ENCODE measurements at places on chromosomes 13 and 19. TPM values are rescaled to one million over a fixed set of nuclear protein-coding genes. Genes with fewer than 3 reads are reported as not detected.

NXNL1 gene
- not detected for polyA plus RNA-seq

UBE2L5 gene
- polyA plus RNA-seq: 0.52 TPM

DNA sequence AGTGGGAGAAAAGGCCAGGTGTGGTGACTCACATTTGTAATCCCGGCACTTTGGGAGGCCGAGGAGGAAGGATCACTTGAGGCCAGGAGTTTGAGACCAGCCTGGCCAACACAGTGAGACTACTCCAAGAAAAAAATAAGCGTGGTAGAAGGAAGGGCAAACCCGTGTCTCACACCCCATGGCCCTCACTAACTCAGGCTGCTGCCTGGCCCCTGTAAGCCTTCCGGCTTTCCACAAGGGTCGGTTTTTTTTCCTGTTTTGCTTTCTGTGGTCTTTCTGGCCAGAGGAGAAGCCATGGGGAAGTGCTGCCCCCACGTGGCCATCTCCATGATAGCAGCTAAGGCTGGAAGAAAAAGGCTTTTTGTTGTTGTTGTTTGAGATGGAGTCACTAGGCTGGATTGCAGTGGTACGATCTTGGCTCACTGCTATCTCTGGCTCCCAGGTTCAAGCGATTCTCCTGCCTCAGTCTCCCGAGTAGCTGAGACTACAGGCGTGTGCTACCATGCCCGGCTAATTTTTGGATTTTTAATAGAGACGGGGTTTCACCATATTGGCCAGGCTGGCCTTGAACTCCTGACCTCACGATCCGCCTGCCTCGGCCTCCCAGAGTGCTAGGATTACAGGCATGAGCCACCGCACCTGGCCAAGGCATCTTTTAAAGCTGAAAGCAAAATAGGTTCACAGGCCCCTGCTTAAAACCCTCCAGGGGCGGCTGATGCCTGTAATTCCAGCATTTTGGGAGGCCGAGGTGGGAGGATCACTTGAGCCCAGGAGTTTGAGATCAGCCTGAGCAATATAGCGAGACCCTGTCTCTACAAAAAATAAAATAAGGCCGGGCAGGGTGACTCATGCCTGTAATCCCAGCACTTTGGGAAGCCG lies 7.5 kb upstream of the ARHGEF18 start:
- DNase-seq: peak; percentile 36

DNA sequence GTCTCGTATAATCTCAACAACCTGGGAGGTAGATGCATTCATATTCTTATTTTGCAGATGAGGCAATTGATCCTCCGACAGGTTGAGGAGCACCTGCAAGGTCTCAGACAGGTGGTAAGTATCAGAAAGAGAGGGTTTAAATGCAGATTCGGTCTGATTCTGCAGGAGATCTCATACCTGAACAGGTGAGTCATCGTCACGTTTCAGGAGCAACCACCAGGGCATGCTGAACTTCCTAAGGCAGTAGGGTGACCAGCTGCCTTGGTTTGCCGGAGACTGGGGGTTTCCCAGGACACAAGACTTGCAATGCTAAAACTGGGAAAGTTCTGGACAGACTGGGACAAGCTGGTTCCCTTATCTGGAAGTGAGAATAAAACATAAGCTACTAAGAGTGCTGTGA lies 68.8 kb upstream of the TSHZ3 start:
- no peak for DNase-seq

DNA sequence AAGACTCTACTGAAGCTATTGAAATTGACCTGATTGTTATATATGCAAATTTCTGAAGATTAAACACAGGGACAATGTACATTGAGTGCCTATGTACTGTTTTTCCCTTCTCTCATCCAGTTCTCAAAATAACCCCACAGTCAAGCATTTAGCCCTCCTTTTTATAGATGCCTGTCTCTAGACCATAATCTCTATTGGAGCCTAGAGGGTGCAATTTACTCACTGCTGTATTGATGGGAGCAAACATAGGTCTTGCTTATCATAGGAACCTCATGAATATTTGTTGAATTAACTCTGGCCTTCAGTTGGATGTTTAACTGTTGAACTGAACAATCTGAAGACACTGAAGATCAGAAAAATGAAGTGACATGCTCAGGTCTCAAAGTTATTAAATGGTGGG lies 183.0 kb downstream of the RFC3 start:
- no peak for DNase-seq

DNA sequence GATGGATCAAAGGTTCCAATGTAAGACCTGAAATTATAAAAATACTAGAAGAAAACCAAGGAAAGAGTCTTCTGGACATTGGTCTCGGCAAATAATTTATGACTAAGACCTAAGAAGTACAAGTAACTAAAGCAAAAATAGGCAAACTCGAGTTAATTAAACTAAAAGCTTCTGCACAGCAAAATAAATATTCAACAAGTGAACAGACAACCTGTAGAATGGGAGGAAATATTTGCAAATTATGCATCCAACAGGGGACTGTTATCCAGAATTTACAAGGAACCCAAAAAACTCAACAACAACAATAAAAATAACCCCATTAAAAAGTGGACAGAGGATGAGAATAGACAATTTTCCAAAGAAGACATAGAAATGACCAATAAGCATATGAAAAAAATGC lies 9.7 kb upstream of the SLAIN1 start:
- no peak for DNase-seq

GRCh38 chr19:54436031-54436523 lies 12.9 kb upstream of the LENG8 start:
- no peak for DNase-seq

DNA sequence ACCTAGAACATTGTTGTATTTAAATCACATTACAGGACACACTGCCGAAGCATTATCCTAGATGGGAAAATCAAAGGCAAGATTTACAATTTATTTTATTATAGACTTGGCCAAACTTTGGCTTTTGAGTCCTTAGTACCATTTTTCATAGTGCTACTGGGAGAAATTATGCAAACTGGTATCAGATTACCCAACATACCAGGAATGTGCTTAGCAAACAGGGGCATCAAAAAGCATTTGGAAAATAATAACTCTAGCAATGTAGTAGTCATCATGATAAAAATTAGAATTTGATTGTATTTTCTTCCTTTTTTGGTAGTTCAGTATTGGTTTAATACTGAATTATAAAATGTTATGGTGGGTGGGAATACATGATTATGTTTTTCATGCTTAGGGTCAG lies 34.0 kb downstream of the GPC6 start:
- no peak for DNase-seq

- DNase-seq: no peak
These were observed 16.0 kb downstream of the TM6SF2 start for GRCh38 chr19:19257137-19257536.

Measured in forelimb muscle (tissue), 1 donor.